Muscle of leg (tissue), 16 donors: ENCODE measurements at places on chromosomes 3 and 15. TPM values are rescaled to one million over a fixed set of nuclear protein-coding genes. Genes with fewer than 3 reads are reported as not detected.

Gene ZNF774
- 2.3 TPM for total RNA-seq

Gene TUSC7
- total RNA-seq: not detected

Gene IGSF11
- total RNA-seq: 1.8 TPM

Gene AHSG
- total RNA-seq: 0.75 TPM

Gene TM4SF1
- total RNA-seq: 43.4 TPM

Gene PTPRG
- 45.7 TPM for total RNA-seq

Gene ISY1
- 35.6 TPM for total RNA-seq

Gene PRSS50
- total RNA-seq: 0.09 TPM

Gene ECE2
- not detected for total RNA-seq

Gene CYP1A1
- 0.13 TPM for total RNA-seq

Gene ADIPOQ
- total RNA-seq: not detected

Gene KBTBD8
- total RNA-seq: 3.2 TPM

Gene PDIA5
- 21.9 TPM for total RNA-seq

Gene STAG1
- total RNA-seq: 52.2 TPM

Gene ELP6
- 28.0 TPM for total RNA-seq

Gene LRRC31
- not detected for total RNA-seq

Gene IQCF5
- total RNA-seq: not detected

Gene RETNLB
- total RNA-seq: not detected

Gene CPNE4
- 0.09 TPM for total RNA-seq
